ENCODE measurements at places on chromosomes 13 and 19. TPM values are rescaled to one million over a fixed set of nuclear protein-coding genes. Genes with fewer than 3 reads are reported as not detected.

Gene JAK3
- total RNA-seq, result 0.69 TPM

Gene ZNF534
- not detected for total RNA-seq

Gene ZNF563
- not detected for total RNA-seq

Gene MAP2K7
- total RNA-seq, result 12.7 TPM

Gene IRGC
- not detected for total RNA-seq

Gene COX6B2
- total RNA-seq, result not detected

Gene MIER2
- 11.9 TPM for total RNA-seq

DNA sequence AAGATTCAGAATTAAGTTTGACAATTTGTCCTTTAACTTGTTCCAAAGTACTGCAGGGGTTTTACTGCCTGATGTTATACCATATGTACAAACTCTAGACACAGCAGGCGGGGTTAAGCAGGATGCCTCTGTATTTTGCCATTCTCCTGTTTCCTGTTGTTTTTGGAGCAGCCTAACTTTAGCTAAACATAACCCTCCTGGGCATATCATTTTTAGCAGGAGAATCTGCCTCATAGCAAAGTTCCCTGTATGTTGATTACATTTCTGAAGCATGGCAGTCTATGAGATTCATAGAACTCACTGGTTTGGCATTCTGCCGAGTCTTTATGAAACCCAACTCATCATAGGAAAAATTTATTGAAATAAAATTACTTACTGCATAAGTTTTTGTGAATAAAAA, 5.2 kb downstream of the LHFPL6 start:
- no peak for DNase-seq

- DNase-seq, result no peak
Measured at GRCh38 chr19:42403586-42403985, 13.5 kb upstream of the CNFN start.

DNA sequence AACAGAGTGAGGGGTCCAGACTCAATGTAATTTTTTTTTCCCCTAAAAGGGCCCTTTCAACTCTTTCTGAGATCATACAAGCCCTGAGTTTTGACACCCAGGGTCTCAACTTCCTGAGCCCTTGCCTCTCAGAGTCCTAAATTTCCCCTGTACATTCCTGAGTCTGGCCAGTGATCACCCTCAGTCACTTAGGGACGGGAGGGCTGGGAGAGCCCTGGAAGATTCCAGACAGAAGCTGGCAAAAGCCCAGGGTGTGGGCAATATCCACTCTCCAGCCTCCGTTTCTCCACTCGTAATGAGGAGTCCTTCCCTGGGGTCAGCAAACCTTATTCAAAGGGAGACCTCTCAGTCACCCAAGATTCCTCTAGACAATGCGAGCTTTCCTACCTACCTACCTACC, 1.6 kb downstream of the PPP1R13L start:
- no peak for DNase-seq

DNA sequence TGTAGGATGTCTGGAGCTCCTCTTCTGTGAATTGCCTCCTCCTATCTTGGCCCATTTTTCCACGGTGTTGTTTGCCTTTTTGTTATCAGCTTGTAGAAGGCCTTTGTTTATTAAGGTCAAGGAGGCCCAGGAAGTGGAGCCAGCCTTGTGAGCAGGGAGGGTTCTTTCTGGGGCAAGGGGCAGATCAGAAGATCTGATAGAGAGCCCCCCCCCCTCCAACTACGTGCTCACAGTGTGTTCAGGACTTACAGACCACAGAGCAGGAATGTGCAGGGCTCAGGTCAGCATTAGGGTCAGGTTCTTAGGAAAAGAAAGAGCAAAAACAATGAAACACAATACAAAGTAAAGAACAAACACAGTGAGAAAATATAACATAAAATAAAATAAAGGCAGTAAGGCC, 59.4 kb downstream of the CCNE1 start:
- DNase-seq, result no peak

DNA sequence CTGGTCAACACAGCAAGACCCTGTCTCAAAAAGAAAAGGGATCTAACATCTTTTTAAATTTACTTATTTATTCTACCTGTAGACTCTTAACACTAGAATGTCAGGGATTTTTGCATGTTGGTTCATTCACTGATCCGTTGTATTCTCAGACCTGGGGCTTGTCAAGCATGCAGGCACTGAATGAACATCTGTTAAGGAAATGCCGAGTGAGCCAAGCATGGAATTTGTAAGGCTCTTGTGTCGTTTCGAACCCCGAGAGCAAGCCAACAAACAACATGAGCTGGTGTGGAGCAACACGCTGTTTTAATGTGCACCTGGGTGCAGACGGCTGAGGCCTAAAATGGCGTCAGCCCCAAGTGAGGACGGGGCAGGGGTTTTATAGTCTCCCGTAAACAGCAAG, 10.0 kb upstream of the OR1M1 start:
- DNase-seq, result no peak

DNA sequence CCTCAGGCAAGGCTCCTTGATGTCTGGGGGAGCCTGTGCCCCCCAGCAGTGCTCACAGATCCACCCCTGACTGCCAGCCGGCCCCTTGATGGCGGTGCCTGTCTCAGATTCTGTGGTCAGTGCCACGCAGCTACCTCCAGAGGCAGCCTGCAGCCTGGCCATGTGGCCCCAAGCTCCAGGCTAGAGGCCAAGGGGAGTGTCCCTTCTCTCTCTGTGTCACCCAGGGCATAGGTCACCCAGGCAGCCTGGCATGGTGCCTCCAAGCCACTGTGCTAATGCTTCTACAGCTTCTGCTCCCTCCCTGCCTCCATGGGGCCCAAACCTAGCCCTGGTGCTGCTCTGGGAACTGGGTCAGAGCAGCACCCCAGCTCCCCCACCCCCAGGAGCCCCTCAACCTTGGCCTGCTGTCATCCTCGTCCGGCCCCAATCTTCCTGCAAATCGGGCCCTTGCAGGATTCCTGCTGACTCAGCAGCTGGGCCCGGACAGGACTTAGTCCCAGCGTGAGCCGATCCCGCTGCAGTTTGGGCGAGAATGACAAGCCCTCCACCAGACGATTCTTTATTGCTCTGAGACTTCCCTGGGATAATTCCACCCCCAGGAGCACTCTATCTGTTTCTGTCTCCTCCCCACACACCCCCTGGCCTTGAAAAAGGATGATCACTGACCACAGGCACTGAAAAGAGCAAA, 2.8 kb upstream of the ARL11 start:
- no peak for DNase-seq

All from A172 (cell line).